Activated CD4-positive, alpha-beta memory T cell treated with anti-CD3 and anti-CD28 coated beads for 36 hours (primary cell): ENCODE measurements at places on chromosomes 6 and 20.

DNA sequence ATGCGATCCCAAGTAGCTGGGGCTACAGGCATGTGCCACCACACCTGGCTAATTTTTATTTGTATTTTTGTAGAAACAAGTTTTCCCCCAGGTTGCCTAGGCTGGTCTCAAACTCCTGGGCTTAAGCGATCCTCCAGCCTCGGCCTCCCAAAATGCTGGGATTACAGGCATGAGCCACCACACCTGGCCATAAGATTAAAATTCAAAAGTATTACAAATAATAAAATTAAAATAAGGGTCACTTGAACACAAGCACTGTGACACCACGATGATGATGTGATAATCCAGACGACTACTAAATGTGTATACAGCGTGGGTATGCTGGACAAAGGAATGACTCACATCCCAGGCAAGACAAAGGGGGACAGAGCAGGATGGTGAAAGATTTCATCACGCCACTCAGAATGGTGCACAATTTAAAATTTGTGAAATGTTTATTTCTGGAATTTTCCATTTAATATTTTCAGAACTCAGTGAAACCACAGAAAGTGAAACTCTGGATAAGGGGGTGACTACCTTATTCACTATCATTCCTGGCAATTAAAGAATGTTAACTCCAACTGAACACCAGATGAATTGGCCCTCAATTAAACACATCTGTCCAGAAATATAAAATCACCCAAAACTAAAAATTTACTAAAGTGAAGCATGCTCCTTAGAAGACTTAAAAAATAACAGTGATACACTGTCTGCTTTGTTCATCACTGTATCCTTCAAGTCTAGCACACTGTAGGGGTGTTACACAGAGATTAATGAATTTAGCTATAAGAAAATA is 13.1 kb downstream of the B4GALT5 start:
- no peak for DNase-seq
- H3K4me3 ChIP-seq: no peak overlapping the region
- H3K4me1 ChIP-seq: peaks cover 69% of the 10 kb centered on the region
- H3K36me3 ChIP-seq: peaks cover 2% of the 10 kb centered on the region

GRCh38 chr6:1203546-1203945 is 108.4 kb upstream of the FOXQ1 start:
- H3K4me1 ChIP-seq: peaks cover 8% of the 10 kb centered on the region
- H3K27ac ChIP-seq: no peak overlapping the region
- H3K36me3 ChIP-seq: no peaks in the 10 kb centered on the region
- H3K4me3 ChIP-seq: no peak overlapping the region

DNA sequence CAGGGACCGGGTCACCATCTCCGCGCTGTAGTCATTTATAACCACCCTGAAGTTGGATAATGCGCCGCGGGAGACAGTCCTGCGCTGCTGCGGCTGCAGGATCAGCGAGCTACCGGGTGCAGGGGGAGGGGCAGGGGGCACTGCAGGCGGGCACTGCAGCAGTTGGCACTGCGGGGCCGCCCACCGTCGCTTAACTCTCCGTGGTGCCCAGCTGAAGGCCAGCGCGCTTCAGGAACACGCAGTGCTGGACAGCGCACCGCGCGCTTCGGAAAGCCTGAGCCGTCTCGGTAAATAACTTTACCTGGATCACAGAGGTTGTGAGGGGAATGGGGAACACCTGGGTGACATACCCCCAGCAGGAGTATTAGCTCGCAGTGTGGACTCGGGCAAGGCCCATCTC is 12.4 kb upstream of the LRFN2 start:
- DNase-seq: no peak
- no peak overlapping the region for H3K4me3 ChIP-seq
- no peaks in the 10 kb centered on the region for H3K4me1 ChIP-seq

DNA sequence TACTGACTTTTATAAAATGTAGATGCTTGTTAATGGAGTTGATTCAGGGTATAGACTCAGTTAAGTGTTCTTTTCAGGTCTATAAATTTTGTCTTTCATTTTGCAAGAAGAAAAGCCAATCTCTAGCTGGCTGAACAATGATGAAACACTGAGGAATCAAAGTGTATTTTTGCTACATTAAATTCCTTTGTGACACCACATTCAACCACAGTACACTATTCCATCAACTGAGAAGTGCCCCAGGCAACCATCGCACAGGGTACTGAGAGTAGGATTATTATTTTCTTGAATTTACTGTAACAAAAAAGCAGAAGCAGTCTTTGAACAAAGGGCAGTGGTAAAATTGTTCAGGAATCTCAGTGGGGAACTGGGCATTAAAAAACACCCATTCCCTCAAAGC is 83.6 kb downstream of the PREP start:
- no peaks in the 10 kb centered on the region for H3K27me3 ChIP-seq
- no peak for DNase-seq
- no peak overlapping the region for H3K4me3 ChIP-seq
- peaks cover 39% of the 10 kb centered on the region for H3K36me3 ChIP-seq
- H3K4me1 ChIP-seq: no peaks in the 10 kb centered on the region

- peaks cover 14% of the 10 kb centered on the region for H3K4me1 ChIP-seq
- no peak overlapping the region for H3K4me3 ChIP-seq
- H3K36me3 ChIP-seq: no peaks in the 10 kb centered on the region
- H3K27me3 ChIP-seq: peaks cover 2% of the 10 kb centered on the region
Observed at GRCh38 chr20:57676589-57677583, 32.9 kb downstream of the PMEPA1 start.

GRCh38 chr6:112021691-112022310 is 32.1 kb upstream of the CCN6 start:
- peaks cover 13% of the 10 kb centered on the region for H3K36me3 ChIP-seq
- DNase-seq: no peak
- H3K27me3 ChIP-seq: no peaks in the 10 kb centered on the region
- peaks cover 35% of the 10 kb centered on the region for H3K4me1 ChIP-seq

GRCh38 chr6:79082304-79082703 is 4.2 kb upstream of the PHIP start:
- peaks cover 4% of the 10 kb centered on the region for H3K36me3 ChIP-seq
- H3K27me3 ChIP-seq: peaks cover 11% of the 10 kb centered on the region
- H3K4me3 ChIP-seq: no peak overlapping the region

DNA sequence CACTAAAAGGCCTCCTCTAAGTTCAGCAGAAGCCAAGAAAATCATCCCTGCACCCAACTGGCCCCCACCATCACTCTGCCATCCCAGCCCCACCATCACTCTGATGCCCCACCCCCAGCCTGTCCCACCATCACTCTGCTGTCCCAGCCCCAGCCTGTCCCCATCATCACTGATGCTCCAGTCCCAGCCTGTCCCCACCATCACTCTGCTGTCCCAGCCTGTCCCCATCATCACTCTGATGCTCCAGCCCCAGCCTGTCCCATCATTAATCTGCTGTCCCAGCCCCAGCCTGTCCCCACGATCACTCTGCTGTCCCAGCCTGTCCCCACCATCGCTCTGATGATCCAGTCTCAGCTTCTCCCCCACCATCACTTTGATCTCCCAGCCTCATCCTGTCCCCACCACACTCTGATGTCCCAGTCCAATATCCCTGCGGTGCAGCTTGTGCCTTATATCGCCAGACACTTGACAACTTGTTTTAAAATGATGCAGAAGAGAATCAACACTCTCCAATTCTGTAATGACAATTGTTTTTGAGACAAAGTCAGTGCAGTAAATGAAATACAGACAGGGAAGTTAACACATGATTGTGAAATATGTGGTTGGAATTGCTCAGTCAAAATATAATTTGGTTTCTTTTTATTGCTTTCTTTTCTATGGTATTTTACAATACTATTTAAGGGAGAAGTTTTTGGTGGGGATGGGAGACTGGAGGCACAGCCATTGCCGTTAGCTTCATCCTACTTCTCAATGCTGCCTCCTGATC is 100.8 kb downstream of the TNFAIP3 start:
- peak overlapping the region; percentile 72 for H3K27ac ChIP-seq
- H3K4me1 ChIP-seq: peaks cover 43% of the 10 kb centered on the region
- H3K36me3 ChIP-seq: no peaks in the 10 kb centered on the region
- H3K4me3 ChIP-seq: no peak overlapping the region
- no peak for DNase-seq
- H3K27me3 ChIP-seq: no peaks in the 10 kb centered on the region

- H3K27me3 ChIP-seq: no peaks in the 10 kb centered on the region
- no peaks in the 10 kb centered on the region for H3K4me1 ChIP-seq
- no peak overlapping the region for H3K27ac ChIP-seq
- no peak for DNase-seq
- no peak overlapping the region for H3K4me3 ChIP-seq
Observed at GRCh38 chr6:48889429-48889828, 573.6 kb downstream of the MMUT start.

GRCh38 chr6:141874930-141875602 is 257.7 kb upstream of the GJE1 start:
- H3K4me1 ChIP-seq: peaks cover 3% of the 10 kb centered on the region
- H3K27me3 ChIP-seq: no peaks in the 10 kb centered on the region
- no peak overlapping the region for H3K27ac ChIP-seq
- DNase-seq: no peak

GRCh38 chr6:34566830-34567546 is 10.9 kb upstream of the SPDEF start:
- H3K36me3 ChIP-seq: no peaks in the 10 kb centered on the region
- H3K4me3 ChIP-seq: no peak overlapping the region
- peaks cover 2% of the 10 kb centered on the region for H3K27me3 ChIP-seq
- no peaks in the 10 kb centered on the region for H3K4me1 ChIP-seq

DNA sequence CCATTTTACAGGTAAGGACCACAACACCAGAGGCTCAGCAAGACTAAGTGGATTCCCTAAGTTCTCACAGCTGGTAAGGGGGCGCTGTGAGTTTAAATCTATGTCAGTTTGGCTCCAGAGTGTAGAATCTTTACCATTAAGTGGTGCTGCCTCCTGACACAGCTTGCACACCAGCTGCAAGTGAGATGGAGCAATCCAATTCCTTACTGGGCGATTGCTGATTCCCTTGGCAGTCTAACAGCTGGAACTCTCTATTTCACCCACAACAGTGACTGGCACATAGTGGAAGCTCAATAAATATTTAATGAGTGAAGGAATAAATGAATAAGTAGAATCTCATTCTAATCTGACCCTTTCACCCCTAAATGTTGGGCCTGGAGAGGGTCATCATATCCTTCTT is 176.7 kb downstream of the CLIC5 start:
- no peak overlapping the region for H3K27ac ChIP-seq
- H3K27me3 ChIP-seq: no peaks in the 10 kb centered on the region
- H3K4me3 ChIP-seq: no peak overlapping the region
- DNase-seq: no peak
- peaks cover 37% of the 10 kb centered on the region for H3K4me1 ChIP-seq

GRCh38 chr6:157770946-157771345 is 52.1 kb upstream of the SNX9 start:
- H3K36me3 ChIP-seq: peaks cover 7% of the 10 kb centered on the region
- no peak overlapping the region for H3K27ac ChIP-seq
- H3K4me3 ChIP-seq: no peak overlapping the region
- peaks cover 7% of the 10 kb centered on the region for H3K27me3 ChIP-seq
- DNase-seq: no peak

DNA sequence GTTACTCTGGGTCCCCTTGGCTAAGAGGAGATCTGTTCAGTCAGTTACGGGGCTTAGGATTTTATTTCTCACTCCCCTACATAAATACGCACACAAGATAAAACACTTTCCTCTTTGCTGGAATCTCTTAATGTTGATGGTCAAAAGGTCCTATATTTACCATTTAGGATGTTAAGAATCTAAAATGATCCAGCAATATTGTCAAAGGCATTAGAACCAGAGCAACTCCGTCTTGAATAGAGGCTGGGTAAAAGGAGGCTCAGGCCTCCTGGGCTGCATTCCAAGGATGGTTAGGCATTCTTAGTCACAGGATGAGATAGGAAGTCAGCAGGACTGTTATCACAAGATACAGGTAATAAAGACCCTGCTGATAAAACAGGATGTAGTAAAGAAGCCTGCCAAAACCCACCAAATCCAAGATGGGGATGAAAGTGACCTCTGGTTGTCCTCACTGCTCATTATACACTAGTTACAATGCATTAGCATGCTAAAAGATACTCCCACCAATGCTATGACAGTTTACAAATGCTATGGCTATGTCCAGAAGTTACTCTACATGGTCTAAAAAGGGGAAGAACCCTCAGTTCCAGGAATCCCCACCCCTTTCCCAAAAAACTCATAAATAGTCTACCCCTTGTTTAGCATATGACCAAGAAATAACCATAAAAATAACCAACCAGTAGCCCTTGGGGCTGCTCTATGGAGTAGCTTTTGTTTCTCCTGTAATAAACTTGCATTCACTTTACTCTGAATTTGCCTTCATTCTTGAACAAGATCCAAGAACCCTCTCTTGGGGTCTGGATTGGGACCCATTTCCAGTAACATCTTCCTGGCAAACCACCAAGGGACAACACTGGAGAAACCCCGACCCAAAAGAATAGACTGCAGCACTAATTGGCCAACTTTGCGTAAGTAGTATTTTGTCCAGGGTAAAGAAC is 107.5 kb downstream of the DTNBP1 start:
- H3K36me3 ChIP-seq: no peaks in the 10 kb centered on the region
- no peak overlapping the region for H3K4me3 ChIP-seq
- peaks cover 2% of the 10 kb centered on the region for H3K4me1 ChIP-seq
- no peak for DNase-seq
